Stimulated activated CD4-positive, alpha-beta T cell treated with anti-CD3 and anti-CD28 coated beads, Interleukin-1b, Interleukin-23, amount 100 ng/mL, for 48 hours (primary cell): ENCODE measurements at places on chromosomes 1 and 21.
A peak's percentile ranks its signal among the peaks of the same experiment; 100 is the strongest.

DNA sequence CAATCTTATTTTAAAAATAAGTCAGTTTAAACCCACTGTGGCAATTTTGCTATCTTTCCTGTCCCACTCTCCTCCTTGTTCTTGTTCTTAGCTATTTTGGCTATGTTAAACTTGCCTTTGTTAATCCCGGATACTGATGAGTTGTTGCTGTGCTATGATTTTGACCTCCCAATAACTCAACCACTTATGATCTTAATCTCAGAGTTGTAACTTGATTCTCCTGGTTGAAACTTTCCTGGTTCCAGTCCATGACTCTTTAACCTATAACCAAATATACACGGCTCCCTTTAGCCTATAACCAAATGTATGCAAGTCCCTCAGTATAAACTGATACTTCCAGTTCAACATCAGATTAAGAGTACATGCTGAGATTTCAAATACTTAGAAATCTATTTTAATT is 15.6 kb upstream of the ACADM start:
- DNase-seq, result no peak

DNA sequence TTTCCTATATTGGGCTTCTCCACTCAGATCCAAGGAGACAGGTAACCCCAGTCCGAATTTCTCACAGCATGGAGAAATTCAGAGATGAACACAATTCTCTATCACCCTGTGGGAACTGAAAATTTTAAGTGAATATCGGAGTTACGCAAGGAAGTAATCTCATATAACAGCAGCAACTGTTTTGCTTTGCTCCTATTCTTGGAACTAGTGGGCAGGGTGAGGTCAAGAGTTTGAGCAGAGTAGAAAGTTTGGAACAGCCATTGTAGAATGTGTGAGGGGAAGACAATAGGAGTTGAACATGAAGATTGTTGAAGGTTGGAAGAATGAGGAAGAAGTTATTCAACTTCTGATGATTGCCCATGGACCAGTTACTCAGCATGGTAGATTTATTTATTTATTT is 24.3 kb upstream of the SLC35D1 start:
- no peak for DNase-seq

DNA sequence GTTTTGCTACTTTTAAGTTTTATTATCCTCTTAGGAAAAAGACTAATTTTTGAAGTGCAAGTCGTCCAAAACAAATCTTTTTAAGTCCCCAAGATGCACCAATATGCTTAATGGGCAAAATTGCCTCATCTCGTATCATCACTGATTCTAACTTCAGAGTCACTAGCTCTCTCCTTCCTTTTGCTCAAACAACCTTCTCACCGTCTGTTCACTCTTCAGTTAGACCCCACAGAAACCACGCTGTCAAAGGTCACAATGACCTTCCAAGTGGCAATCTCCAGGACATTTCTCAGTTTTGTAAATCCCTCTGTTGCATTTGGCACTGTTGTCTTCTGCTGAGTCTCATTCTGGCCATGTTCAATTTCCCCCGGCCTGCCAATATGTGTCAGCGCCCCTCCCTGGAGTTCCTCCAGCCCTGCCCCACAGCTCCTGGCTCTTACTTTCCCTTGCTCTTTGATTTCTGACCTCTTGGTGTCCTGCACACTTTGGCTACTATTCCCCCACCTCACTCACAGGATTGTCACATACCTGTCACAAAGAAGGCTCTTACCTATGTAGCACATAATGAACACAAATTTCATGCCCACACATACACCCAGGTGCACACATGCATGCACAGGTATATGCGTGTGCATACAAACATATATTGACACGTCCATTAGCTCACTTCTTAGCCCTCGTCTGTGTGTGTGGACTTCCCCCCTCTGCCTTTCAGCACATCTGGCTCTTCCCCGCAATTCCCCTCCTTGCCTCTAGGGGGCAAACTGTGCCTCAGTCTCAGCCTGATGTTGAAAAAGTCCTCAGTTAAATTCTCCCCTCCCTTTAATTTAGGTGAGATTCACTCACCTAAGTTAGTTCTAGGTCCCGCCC is 354.0 kb upstream of the DUSP10 start:
- peak; percentile 56 for DNase-seq

- peak; percentile 19 for DNase-seq
These were observed 2.8 kb downstream of the GALNT2 start for GRCh38 chr1:230069796-230070195.

DNA sequence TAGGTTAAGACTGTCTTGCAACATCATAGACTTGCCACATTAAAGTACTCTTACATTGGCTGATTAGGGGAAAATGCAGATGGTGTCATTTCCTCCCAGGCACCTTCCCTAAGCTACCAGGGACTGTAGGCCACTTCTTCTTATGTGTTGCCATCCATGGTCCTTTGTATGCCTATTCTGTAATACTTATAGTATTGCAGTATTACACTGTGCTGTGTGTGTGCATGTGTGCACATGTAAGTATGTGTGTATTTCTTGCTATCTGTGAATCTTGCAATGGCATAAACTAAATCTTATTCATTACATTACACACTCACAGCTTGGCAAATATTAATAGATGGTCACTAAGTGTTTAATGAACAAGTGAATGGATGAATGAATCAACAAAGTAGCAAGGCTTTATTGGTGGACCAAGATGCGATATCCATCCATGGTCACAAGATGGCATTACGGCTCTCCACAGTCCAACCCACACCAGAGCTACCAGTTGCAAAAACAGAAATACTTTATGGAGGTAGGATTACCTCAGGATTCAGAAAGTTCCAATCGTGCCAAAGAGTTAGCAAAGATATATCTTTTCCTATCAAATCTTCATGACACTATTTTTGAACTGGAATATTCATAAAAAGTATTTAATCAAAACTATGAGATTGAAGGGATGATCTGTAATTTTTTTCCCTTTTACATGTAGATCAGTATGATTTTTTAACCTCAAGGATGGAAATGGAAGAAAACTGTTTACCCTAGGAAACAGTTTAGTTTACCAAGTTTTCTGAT is 160.2 kb downstream of the DENND1B start:
- DNase-seq, result peak; percentile 4

DNA sequence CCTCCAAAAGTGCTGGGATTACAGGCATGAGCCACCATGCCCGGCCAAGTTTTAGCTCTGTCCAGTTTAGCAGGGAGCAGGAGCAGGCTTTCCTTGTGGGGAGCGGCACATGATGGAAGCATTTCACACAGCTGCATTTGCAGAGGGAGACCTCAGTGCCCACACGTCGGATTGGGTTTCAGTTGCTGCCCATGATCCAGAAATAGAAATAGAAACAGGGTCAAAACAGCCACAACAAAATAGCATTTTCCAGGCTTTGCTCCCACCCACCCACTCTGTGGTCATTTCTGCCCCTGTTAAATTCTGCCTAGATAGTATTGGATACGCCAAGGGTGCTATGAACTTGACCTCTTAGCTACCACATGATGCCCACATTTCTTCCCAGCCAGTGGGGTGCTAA is 128.4 kb downstream of the CNIH3 start:
- no peak for DNase-seq

DNA sequence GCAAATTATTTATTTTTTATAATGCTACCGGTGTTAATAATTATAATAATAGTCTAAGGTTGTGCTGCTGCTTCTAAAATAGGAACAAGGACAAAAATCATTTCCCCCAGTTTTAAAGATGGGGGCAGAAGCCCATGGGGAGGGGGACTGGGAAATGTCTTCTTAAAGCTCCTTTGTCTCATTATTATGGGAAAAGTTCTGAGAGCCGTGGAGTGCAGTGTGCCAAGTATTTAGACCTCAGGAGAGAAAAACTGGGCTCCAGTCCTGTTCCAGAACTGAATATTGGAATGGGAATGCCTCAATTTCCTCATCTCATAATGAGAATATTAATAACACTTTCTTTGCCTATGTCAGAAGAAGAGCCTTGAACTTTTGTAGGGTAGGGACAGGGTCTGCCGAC is 40.9 kb upstream of the ATF3 start:
- no peak for DNase-seq

DNA sequence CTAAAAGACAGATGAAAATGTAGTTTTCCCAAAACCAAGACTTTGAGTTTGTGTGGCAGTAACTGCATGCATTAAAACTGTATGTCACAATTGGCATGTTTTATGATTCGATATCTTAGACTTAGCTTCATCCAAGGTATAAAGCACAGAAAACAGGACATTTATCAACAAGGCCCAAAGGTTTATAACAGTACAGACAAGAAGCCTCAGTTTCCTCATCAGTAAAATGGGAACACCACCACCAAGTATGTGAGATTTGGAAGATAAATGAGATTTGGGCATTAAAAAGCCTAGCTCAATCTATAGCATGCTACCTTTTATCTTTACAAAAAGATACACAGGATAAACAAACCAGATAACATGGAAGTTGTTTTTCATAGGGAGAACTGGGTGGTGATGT is 128.5 kb downstream of the DAB1 start:
- DNase-seq, result no peak
